H4 (cell line): ENCODE measurements at places on chromosomes 1 and 21. TPM values are rescaled to one million over a fixed set of nuclear protein-coding genes. Genes with fewer than 3 reads are reported as not detected.

- peak; percentile 91 for DNase-seq
Observed at GRCh38 chr1:53592521-53592982, 133.4 kb downstream of the DMRTB1 start.

The KCNAB2 gene
- 3.6 and 4.0 TPM in 2 replicates for total RNA-seq

DNA sequence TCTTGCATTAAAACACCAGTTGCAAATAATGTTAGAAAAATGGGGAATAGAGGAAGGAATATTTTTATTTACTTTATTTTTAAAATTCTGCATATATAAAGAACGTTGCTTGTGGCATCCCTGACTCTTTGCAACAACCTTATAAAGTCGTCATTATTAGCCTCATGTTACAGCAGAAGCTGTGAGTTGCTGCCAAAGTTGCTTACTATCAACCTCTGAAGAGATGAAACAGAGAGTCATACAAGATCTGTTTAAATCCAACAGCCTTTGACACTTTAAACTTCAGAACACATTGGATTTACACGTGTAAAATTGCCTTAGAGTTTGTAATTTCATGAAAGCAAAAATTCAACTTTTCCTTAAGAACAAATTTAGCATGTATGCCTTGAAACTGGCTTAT is 221.9 kb downstream of the MRPL39 start:
- no peak for DNase-seq

- peak; percentile 16 for DNase-seq
Observed at GRCh38 chr21:18368205-18368604, 35.4 kb downstream of the TMPRSS15 start.

GRCh38 chr1:160346958-160347357 is 3.8 kb downstream of the NCSTN start:
- DNase-seq: no peak

GRCh38 chr1:107622966-107623365 is 342.0 kb downstream of the VAV3 start:
- DNase-seq: no peak

The PRAMEF14 gene
- not detected in 2 replicates for total RNA-seq
